ENCODE measurements at places on chromosomes 5 and 9. TPM values are rescaled to one million over a fixed set of nuclear protein-coding genes. Genes with fewer than 3 reads are reported as not detected.

The PRDM9 gene
- total RNA-seq, result not detected

DNA sequence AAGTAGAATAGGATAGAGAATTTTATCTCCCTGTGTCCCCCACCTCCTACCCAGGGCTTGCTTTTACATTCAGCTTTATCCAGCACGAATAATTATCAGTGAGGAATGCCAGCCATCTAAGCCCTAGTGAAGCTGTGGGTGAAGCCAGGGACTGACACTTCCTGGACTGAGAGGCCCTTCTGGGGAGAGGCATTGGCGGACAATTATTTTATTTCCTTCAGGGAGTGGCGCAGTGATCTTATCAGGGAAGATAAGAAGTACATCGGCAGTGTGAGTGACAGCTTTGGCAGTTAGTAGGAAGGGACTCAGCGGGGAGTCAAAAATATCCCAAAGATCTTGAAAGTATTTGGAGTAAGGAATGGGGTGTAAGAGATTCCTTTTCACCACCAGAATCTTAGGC, 34.9 kb upstream of the RPS23 start:
- DNase-seq, result no peak

DNA sequence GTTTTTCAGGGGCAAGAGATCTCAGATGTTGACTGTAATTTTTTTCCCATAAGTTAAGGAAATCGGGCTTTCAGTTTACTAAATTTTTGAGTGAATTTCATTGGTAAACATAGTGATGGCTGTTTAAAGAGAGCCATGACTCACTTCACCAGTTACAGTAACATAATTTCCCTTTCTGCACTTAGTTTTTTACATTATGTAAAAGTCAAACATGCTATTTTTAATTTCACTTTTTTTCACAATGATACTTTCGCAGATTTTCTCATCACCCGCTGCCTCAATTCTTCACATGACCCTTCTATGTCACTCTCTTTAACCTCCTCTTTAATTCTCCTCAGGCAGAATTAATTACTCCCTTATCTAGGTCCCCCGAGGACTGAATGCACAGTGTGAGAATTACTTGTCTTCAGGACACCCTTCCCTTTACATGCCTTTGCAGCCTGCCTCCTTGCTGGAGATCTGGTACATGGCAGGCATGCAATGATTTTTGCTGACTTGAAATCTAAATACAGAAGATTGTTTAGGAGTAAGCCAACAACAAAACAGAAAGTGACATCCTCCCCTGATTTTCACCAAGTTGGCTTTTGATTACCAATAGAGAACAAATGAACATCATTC, 217.5 kb upstream of the S1PR3 start:
- DNase-seq, result no peak

DNA sequence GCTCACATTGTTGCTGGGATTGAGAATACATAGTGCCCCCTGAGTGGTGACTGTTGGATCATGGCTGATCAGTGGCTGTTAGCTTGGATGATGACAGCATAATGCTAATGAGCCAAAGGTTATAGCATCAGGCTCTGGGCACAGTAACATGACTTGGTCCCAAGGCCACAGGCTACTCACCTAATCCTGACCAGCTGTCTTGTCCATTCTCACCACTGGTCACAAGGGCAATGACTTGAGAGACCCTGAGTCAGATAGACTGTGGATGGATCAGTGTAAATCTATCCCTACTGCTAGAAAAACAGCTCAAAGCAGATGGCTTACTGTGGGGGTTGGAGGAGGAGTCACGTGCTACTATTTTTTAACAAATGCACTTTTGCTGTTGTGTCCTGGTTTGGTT, 74.7 kb downstream of the AOPEP start:
- no peak for DNase-seq

The ADAMTSL2 gene
- total RNA-seq, result 4.6 TPM

DNA sequence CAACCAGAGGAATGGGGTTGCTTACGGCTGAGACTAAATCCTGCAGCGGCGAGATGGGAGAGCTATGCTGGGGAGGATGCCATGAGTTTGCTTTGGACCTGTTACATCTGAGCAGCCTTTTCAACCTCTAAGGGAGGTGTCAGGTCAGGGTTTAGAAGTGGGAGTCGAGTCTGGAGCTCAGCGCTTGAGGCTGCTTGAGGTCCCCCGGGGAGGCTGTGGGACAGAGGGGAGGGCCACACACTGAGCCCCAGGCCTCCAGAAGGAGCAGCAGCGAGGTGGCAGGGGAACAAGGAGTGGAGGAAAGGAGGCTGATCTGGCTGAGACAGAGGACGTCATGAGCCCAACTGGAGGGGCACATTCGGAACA, 1.9 kb upstream of the QSOX2 start:
- no peak for DNase-seq

The GRM6 gene
- total RNA-seq, result not detected

GRCh38 chr9:84393266-84393950, 52.9 kb upstream of the SLC28A3 start:
- DNase-seq, result no peak

GRCh38 chr9:19442240-19442639, 33.4 kb downstream of the ACER2 start:
- no peak for DNase-seq

The KDM3B gene
- total RNA-seq, result 43.0 TPM

GRCh38 chr5:173743641-173744343, 127.3 kb upstream of the BOD1 start:
- no peak for DNase-seq

GRCh38 chr5:58746321-58746720, 163.4 kb downstream of the RAB3C start:
- no peak for DNase-seq

DNA sequence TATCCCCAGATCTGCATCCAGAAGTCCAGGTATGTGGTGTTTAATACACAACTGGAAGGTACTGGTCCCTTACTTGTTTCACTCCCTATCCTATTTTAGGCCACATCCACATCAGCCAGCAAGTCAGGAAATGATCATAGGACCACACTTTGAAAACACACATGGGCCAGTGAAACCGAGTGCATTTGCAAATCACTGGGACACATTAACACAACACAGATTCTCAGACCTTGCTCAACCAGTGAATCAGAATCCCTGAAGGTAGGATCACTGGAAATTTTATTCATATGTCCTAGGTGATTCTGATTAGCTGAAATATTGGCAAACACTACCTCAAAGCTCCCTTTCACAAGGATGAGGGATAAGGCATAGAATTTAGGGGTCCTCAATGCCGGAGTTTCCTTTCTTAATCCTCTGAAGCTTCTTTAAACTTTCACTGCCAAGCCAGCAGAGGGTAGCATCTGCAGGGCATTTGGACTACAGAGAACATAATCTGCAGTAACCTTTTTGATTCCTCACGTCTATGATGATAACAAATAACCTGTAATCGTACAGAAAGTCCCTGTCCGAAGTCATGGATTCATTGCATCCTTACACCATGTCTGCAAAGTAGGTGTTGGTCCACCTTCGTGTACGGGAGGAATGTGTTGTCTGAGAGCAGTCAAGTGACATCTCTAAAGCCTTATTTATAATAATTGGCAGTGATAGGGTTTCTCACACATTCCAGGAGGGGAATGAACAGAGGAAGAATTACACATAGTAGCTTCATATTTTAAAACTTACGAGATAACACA, 11.0 kb upstream of the ABLIM3 start:
- no peak for DNase-seq

- no peak for DNase-seq
These were observed 35.5 kb downstream of the ARHGEF37 start for GRCh38 chr5:149616727-149617285.

The ELAVL2 gene
- 0.09 TPM for total RNA-seq

DNA sequence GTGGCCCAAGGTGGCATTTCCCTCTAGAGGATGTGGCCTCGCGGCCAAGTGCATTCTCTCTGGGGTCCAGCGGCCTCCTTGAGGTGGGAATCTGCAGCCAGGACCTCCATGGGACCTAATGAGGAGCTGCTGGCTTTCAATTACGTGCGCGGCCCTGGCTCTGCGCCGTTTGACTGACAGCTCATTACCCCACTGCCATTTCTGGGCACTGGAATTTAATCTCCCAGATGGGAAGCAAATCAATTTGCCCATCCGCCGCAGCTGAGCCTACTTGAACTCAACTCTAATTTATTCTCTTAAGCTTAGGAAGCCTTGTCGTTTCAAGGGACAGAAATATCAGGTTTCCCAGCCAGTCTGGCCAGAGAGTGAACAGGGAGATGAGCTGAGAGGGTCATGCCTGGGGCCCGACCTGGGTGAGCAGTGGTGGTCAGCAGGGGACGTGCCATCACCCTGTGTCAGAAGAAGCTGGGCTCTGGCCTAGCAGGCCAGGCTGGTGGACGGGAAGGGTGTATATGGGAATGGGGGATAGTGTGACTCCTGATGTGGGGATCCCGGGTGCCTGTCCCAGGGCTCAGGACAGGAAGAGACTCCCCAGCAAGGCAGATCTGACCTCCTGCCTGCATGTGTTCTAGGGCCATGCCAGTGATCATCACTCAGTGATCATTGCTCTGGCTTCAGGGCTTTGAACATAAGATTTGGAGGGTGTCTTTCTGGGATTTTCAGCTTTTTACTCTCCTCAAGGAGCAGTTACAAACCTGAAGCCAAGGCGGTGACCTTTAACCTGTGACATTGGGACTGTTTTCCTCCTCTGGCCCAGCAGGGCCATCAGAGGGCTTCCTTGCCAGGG, 69.7 kb downstream of the MACROH2A1 start:
- no peak for DNase-seq

The KIF4B gene
- total RNA-seq, result not detected

DNA sequence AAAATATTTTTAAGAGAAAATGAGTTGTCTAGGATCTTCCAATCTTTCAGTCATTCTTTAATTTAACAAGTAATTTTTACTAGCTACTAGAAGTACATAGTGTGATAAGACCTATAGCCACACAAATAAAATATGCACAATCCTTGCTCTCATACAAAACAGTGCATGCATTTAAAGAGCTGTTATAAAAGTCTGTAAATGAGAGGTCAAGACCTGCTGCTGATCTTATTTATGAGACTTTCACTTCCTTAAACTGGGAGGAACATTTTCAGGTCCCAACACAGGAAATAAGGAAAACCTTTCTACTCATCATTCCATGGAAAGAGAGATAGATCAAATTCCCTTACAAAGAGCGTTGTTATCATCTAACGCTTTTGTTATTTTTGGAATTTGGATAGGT, 54.2 kb upstream of the PAM start:
- DNase-seq, result no peak

The ZNF474 gene
- total RNA-seq, result not detected

DNA sequence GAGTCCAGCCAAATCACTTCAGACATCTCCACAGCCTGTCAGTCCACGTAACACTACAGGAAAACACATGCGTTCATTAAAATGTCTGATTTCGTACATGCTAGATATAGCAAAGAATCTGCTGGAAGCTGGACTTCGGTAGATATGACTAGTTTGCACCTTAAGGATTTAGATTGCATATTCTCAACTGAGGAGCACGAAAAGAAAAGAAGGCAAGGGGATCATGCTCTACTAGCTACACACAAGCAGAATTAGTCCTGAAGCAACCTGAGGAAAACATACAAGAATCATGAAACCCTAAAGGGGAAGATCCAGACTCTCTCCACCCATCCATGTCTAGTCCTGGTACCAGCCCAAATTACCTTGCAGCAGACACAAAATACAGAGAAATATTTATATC, 36.1 kb upstream of the SSBP2 start:
- DNase-seq, result no peak

DNA sequence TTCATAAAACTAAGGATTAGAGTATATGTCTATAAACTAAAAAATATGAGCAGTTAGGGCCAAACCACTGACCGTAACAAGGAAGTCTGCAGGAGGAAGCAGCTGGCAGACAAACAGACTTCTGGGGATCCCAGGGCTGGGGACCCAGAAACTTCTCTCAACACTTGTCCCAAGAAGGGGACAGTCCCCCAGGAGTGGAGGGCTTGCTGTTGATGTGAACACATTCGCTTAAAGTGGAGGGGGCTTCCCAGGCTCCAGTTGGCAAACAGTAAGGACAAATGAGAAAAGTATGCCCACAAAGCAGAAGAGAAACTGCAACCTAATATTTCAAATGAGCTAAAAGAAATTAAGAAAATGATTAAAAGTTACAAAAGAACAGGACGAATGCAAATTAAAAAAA, 83.7 kb downstream of the PDE8B start:
- DNase-seq, result no peak

DNA sequence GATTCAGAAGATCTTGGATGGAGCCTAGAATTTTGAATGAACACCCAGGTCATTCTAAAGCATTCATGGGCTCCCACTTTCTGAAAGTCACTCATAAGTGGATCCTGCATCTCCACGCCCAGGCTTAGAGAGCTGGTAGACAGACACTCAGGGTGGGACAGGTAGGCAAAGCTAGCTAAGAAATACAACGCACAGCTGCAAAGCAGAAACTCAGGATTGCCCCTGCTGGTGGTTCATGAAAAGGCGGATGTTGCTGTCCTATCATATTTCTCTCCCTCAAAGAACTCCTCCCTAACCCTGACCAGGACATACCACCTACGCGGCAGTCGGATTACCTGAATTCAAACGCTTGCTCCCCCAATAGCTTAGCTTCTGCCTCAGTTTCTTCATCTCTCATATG, 226.5 kb downstream of the GLIS3 start:
- no peak for DNase-seq

DNA sequence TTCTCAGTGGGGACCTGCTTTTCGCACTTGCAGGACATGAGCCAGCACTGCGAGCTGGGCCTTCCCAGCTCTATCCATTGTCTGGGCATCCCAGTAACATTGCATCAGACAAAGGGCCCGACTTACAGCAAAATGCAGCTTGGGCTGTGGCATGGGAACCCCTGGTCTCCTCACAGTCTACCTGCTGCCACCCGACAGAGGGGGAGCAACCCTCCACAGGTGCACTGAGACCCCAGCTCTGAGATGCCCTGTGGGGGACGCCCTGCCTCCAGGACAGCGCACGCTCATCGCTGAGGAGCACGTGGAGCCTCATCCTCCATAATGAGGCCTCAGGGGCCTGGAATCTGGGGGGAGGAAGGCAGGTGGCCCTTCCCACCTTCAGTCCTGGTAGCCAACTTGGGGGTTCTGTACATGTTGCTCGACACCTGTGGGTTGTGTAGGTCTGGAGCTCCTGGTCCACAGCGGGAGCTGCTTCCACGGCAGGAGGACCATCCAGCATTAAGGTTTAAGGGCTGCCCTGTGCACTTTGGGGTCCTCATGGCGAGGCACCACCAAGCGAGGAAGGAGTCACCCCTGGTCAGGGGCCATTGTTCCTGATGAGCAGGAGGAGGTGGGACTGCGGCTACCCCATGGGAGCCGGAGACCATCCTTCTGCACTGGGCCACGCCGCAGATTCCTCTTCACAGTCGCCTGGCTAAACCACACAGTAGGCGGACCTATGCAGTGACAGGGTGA, 376.5 kb upstream of the IRX1 start:
- DNase-seq, result no peak

- DNase-seq, result no peak
These were observed 181.8 kb upstream of the PITX1 start for GRCh38 chr5:135215617-135216470.

DNA sequence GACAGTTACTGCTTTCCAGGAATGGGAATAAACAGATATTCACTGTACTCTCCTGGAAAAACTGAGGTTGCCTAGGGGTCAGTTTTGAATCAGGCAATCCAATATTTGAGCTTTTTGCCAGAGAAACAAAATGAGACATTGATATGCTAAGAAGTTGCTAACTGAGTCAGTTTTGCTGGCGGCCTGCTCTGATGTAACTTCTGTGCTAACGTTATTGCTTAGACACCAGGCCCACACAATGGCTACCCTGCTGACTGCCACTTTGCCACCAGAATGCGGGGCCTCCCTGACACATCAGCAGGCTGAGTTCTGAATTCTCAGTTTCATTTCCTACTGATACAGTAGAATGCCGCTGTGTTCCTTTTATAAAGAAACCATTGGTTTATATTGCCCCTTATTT, 18.2 kb upstream of the ZNF618 start:
- DNase-seq, result no peak

The EPB41L4B gene
- 2.4 TPM for total RNA-seq
